Activated CD8-positive, alpha-beta memory T cell treated with anti-CD3 and anti-CD28 coated beads for 1 hour (primary cell): ENCODE measurements at places on chromosomes 7 and 10.

GRCh38 chr10:87660484-87661133 lies 931 bp downstream of the PAPSS2 start:
- no peak for DNase-seq

DNA sequence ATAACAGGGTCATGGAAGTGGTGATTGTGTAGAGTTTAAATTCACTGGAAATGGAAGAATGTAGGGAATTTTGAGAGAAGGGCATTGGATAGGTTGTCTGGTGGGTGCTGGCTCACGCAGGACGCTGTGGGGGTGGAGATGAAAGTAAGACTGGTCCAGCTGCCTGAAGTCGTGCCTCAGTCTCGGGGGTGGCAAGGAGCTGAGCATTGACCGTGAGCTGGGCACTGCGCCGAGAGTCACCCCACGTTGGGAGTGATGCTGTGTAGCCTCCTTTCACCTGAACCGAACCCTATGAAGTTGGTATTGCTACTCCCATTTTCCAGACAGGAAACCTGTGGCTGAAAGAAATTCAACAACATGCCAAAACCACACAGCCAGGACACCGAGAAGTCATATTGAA lies 99.2 kb downstream of the ACTR3B start:
- no peak for DNase-seq

GRCh38 chr7:54349229-54349628 lies 192.9 kb upstream of the VSTM2A start:
- DNase-seq: no peak

DNA sequence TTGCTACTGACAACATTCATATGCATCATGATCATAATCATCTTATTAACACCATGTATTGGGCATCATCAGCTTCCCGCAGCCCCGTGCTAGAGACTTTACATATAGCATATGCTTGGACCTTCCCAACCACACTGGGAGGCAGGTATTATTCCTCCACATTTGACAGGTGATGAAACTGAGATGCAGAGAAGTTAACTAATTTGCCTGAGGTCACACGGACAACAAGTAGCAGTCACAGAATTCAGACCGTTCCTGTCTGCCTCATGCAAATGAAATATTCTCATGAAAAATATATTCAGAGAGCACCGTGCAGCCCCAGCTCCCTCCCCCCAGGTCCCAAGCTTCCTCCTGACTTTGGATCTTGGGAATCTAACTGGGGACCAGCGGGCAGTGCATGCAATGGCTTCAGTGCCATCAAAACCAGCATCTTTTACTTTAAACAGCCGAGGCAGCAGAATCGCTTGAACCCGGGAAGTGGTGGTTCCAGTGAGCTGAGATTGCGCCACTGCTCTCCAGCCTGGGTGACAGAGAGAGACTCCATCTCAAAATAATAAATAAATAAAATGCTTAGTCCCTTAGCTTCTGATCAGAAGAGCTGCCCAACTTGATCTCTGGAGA lies 112.2 kb upstream of the GPR26 start:
- no peak for DNase-seq

GRCh38 chr7:123360631-123361030 lies 160.9 kb upstream of the SLC13A1 start:
- no peak for DNase-seq
